ENCODE measurements at places on chromosomes 1 and 21.

- DNase-seq = peak; percentile 5
These were observed 535 bp downstream of the SETD4 start for GRCh38 chr21:36059823-36060158.

DNA sequence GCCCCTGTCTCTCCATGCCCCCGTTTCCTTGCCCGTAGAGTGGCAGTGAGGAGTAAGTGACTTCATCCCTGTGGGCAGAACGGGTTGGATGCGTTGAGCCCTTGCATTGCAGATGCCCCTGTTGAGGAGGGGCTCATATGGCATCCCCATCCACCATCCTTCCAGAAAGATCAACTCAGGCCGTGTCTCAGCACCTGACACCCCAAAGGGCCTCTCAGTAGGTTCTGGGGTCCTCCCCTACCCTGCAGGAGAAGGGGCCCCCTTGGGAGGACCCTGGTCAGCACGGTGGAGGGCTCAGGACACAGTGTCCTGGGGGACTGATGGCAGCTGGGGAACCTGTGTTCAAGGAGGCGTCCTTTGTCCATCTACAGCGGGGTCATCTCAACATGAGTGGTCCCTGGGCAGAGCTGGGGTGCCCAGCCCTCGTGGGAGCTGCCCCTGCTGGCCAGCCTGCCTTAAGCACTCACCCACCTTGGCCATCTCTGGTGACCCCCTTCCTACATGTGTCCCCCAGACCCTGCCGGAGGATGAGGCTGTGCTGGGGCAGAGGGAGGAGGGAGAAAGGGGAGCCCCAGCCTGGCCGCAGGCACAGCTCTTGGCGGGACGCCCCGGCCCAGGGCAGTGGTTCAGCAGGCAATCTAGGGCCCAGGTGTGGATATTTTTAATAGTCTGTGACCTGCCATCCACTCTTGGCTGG is 48.2 kb upstream of the ACTRT2 start:
- no peak for DNase-seq

DNA sequence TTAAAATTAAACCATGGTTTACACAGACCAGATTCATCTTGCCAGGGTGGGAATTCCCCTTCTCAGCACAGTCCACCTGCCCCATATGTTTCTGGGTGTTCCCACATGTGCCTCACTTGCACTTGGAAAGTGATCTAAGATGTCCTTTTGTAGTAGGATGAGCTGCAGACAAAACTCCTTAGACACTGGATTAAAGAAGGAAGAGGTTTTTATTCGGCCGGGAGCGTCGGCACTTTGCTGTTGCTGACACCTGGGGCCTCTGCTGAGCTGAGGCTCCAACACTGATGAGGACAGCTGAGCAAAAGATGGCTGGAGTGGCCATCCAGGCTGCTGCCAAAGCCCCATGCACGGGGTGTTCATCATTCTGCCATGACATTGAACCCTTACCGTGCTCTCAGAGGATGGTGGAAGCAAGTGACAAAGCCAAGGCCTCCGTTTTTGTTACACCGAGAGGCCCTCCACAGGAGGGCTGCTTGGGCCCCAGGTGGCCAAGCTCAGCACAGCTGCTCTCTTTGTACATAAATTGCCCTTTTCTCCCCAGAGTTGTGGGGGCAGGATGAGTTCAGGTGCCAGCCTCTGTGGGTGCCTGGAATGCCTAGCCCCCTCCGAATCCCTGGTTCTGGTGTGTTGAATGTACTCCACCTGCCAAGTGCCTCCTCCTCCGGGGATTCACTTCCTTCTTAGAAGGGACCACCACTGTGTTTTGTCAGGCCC is 7.3 kb upstream of the ACOT11 start:
- no peak for DNase-seq

GRCh38 chr1:16075337-16076030 is 2.0 kb upstream of the FAM131C start:
- DNase-seq = no peak

DNA sequence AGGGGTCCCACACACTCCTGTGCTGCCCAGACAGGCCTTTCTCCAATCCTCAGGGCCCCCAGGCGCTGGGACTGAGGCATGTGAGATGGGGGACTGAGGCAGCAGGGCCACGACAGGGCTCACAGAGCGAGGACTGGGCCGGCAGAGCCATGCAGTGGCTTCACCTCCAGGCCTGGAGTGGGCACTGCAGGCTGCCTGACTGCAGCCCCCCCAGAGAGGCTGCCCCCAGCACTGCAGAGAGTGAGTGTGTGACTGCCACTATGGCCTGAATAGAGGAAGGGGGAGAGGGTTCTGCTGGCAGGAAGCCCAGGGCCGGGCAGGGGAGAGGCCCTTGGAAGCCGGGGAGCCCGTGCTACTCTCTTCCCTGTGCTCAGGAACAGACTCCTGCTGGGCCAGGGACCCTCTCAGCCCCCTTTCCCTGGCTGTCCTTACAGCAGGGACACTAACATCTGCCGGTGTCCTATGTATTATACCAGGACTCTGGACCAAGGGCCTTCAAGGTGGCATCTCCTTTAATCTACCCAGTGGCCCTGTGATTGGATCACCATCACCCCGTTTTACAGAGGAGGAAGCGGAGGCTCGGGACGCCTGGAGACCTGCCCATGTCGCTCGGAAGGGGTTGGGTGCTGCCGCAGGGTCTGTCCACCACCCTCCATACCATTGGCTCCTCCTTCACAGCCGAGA is 20.2 kb upstream of the PLEKHG5 start:
- DNase-seq = no peak

GRCh38 chr1:26972390-26972789 is 12.1 kb upstream of the KDF1 start:
- DNase-seq = no peak

GRCh38 chr1:190126728-190127127 is 350.9 kb downstream of the BRINP3 start:
- no peak for DNase-seq

- no peak for DNase-seq
These were observed 45.5 kb downstream of the TOR1AIP2 start for GRCh38 chr1:179831852-179832699.

DNA sequence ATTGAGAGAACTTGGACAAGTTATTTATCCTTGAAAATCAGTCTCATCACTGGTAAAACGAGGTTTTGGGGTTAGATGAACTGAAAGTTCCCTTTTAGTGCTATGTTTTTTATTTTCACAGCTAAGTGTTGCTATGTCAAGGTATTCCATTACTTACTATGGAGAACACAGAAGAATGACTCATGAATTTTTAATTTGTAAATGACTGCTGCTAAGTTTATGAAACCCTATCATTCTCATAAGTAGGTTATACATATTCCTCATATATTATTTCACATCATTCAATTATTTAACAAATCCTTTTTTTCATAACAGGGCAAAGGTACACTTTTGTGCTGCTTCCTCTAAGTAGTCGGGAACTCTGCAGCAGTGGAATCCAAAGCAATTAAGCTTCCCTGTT is 52.2 kb upstream of the ATP1A1 start:
- DNase-seq = no peak

DNA sequence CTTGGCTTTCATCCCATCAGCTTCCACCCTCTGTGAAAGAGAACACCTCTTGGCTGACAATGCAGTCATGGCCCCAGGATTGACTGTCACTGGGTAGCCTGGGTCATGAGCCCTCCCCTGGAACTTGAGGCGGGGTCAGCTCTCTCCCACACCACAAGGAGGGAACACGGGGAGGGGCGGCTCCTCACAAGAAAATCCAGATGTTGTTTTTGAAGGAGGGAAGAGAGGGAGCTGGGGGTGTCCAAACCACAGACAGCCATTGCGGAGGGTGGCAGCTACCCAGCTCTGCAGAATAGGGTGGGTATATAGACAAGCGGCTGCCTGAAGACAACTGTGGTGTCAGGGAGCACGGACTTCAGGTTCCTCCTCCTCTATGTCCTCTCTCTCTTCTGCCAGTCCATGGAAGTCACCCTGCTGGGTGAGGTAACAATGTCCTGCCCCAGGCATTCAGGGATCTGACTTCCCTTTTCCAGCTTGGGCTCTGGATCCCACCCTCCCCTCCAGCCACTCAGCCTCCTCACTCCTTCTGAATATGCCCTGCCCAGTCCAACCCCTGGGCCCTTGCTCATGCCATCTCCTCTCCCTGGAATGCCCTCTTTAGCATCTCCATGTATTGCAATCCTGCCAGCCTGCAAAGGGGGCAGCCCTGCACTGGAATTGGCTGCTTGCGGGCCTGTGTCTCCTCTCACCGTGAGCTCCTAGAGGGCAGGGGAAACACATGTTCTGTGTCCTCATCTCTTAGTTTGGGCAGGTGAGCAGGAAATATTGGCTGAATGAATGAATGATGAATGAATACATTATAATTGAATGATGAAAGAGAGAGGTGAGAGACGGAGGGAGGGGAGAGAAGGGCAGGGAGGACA is 60.9 kb upstream of the RUNX3 start:
- DNase-seq = no peak

DNA sequence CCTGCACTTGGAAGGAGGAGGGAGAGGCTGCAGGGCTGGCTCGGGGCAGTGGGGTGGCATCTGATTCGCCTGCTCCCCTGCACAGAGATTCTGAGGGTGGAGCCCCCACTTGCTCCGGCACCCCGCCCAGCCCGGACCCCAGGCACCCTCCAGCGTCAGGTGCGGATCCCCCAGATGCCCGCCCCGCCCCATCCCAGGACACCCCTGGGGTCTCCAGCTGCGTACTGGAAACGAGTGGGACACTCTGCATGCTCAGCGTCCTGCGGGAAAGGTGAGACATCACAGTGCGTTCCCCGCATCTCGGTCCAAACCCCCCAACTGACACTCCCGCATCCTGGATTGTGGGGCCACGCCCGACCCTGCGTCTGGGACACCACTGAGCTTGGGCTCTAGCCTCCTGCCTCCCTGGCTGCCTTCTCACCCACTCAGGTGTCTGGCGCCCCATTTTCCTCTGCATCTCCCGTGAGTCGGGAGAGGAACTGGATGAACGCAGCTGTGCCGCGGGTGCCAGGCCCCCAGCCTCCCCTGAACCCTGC is 7.9 kb downstream of the ADAMTSL4 start:
- DNase-seq = no peak

DNA sequence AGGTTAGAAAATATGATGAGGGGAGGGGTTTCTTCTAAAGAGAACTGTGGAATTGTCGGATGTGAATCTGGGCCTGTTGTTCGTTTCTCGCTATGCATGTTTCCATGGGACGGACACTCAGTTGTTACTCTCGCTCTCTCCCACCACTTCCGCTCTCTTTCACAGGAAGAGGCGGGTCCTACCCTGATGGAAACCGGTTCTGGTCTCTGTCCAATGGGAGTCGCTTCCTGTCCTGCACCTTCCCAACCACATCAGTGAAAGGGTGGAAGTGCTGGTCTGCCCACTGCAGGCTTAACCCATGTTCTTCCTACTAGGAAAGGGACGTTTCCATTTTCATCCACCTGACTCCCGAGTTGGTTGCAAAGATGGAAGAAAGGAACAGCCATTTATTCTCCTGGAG is 119.4 kb downstream of the KCNJ15 start:
- no peak for DNase-seq

- peak; percentile 69 for DNase-seq
These were observed 48.0 kb downstream of the H3-3A start for GRCh38 chr1:226110249-226111097.

- DNase-seq = peak; percentile 70
These were observed 141.4 kb upstream of the ARHGEF16 start for GRCh38 chr1:3312898-3313575.

- DNase-seq = no peak
These were observed 56.7 kb downstream of the ARHGEF10L start for GRCh38 chr1:17596186-17596585.

DNA sequence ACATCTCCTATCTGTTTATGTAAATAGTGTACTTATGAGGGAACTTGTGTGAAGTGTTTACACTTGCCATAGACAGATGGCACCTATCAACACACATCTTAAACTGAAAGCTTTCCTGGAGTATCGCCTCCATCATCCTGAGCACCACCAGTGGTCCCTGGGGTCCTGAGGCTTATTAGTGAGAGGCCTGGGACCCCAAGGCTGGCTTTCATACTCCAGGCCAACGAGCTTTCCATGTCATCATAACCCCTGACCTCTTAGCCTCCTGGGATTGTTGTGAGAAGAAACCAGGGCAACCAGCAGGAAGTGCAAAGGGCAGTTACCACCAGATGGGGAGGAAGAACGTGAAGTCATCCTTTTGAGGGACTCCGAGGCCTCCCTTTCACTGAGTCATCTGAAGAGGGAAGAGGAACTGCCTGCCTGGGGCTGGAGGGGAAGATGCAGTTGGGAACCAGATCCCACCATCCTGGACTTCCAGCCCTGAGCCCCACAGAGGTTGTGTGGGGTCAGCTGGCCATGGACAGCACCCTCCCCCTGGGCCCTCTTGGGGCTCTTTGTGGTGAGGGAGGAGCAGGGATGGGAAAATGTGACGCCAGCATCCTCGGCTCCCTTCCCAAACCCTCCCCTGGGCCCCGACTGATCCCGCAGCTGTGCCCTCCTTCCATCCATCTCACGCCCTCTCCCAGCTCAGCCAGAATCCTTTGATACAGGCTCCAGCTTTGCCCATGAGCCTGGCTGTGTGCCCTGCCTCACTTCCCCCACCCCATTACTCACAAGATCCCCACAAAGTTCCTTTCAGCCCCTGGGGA is 5.8 kb downstream of the INKA2 start:
- no peak for DNase-seq

GRCh38 chr1:44610527-44611148 is 63.6 kb downstream of the TMEM53 start:
- DNase-seq = no peak

GRCh38 chr1:68049941-68050878 is at the start of gene DIRAS3:
DIRAS3 (minus strand) TSS chr1:68050627; CDS start chr1:68047297, 3,330 bp downstream.
- no peak for DNase-seq

DNA sequence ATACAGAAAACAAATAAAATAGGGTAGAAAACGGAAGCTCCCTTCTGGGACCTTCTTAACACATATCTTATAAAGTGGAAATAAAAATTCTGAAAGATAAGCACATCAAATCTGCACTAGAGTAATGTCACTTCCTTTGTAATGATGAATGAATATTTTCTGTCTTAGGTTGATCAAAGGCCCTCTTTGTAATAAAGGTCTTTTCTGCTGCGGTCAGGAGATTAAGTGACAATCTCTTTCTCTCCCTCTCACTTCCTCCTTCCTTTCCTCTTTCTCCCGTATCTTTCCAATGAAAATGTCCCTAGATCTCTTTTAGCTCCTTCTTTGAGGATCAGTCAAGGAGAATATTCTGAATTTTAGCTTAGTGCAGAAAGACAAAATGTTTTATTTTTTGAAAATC is 33.8 kb downstream of the TMCO1 start:
- DNase-seq = no peak

DNA sequence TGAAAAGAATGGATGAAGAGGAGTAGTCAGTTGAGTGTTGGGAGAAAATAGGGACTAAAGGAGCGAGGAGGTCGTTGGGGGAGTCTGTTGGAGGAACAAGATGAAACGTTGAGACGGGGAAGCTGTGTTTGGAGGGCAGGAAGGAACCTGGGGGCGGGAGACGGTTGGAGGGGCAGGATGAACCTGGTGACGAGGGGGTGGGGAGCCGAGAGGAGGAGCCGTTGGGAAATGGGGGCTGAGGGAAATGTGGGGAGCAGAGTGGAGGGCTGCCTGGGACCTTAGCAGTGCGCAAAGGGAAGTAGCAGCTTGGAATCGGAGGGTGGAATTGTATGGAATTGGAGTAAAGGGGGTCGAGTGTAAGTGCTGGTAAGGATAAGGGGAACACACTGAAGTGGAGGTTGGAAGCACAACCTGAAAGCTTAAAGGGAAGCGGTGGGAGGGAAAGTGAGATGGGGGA is 630 bp downstream of the MTF2 start:
- peak; percentile 15 for DNase-seq
